ENCODE measurements at places on chromosomes 16 and 17.

DNA sequence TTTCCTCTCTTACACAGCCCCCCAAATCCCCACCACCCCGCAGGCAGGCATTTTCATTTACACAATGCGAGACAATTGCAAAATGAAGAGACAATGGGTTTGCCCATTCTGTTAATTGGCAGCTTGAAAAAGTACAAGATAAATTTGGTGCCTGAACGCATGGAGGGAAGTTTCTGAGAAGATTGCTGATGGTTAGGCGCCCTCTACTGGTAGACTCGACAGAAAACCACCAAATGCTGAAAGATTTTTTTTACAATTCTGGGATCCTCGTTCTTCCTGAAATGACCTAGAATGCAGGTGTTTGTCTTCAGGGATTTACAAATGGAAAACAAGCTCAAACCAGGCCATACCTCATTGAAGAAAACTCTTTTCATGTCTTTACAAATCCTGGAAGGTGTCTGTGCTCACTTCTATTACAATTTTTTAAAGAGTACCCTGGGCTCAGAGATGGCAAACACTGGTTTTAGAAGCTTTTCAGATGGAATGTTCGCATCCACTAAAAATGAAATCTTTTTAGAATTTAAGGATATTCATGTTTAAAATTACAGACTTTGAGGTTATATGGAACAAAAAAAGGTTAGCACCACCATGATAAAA, 338.5 kb downstream of the PMP22 start:
- peak; percentile 6 for DNase-seq

GRCh38 chr16:59510008-59510424, 775.9 kb upstream of the GOT2 start:
- DNase-seq: no peak

DNA sequence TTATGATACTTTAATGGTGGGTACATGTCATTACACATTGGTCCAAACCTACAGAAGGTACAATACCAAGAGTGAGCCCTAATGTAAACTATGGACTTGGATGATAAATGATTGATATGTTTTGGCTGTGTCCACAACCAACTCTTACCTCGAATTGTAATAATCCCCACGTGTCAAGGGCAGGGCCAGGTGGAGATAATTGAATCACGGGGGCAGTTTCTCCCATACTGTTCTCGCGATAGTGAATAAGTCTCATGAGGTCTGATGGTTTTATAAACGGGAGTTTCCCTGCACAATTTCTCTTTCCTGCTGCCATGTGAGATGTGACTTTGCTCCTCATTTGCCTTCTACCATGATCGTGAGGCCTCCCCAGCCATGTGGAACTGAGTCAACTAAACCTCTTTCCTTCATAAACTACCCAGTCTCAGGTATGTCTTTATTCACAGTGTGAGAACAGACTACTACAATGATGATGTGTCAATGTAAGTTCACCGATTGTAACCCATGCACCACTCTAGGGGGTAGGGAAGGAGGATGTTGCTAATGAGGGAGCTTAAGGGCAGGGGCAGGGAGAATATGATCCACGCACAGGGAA, 7.0 kb upstream of the METTL22 start:
- no peak for DNase-seq

DNA sequence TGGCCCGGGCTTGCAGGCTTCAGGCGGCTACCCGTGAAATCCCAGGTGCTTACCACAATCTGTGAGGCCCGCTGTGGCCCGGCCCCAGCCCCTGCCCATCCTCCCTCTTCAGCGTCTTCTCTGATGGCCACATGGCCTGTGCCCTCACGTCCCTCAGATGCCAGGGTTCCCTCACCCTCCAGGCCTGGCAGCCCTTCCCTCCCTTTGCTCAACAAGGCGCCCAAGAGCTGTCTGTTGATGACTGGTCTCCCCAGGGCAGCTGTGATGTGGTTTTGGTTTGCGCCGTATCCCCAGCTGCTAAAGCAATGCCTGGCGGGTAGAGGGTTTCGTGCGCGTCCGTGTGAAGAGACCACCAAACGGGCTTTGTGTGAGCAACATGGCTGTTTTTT, 35.1 kb downstream of the PMM2 start:
- no peak for DNase-seq

DNA sequence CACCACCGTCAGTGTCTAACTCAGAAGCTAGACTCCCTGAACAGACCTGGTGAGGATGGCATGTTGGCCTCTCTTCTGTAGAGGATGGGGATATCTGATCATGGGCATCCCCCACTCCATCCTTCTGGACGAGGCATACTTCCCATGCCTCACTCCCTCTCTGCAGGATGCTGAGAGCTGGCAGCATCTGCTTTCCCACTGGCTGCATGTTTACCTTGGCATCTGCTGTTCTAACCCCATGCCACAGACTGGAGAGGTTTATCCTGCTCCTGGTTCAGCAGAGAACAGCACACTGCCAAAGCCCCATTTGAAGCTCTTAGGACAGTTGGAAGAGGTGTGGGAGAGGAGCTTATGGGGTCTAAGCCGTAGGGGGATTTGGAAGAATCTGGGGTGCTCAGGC, 46.0 kb downstream of the YPEL2 start:
- no peak for DNase-seq
